Lung microvascular endothelial cell (primary cell): ENCODE measurements at places on chromosomes 11 and 22. TPM values are rescaled to one million over a fixed set of nuclear protein-coding genes. Genes with fewer than 3 reads are reported as not detected.

DNA sequence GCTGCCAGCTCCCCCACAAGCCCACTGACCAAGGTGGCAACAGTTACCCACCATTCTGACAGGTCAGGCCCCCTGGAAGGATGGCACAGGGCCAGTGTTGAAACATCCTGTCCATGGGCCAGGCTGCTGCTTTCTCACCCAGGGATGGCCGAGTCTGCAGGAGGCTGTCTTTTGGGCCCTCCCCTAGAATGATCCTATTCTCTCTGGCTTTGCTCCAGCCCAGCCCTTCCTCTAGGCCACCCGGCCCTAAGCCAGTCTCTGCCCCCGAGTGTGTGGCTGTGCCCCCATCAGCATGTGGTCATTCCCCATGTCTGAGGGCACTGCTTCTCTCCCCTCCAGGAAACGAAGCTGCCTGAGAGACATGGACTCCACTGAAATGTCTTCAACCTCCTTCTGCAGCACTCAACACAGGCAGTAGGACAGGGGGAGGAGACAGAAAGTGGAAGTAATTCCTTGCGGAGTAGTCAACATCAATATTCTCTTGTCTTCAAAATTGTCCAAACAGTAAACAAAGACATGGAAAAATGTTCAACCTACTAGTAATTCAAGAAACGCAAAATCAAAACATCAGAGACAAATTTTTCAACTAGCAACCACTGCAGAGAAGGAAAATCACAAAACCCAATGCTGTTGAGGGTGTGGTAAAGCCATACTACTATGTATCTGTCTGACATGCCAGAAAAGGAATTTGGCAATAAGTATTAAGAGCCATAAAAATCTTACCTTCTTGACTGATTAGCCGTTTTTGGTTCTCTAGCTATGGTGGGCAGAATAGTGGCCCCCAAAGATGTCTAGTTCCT is 5.1 kb upstream of the SCARF2 start:
- no peak for DNase-seq

GRCh38 chr22:44648085-44648820 is 53.8 kb upstream of the PRR5 start:
- no peak for DNase-seq

DNA sequence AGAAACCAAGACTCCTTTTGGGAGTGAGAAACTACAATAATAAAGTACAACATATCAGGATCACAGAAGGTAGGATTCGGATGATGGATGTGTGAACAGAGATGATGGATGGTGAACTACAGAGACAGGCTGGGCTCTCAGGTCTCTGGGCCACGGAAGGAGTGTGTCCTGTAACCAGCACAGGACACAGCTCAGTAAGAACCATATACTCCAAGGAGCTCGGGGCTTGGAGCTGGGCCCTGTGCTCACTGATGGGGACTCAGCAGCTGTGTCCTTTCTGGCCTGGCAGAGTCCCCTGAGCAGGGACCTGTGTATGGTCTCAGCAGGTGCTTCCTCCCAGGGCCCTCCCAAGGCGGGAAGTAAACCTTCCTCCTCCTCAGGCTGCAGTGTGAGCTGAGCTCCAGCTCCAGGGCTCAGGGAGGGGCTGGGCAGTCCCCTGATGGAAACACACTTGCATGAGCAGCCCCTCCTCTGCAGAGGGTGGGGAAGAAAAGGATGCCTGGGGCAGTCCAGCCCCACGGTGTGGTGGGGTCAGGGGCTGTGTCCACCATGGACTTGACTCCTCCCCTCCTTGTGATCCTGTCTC is 39.8 kb upstream of the TOP3B start:
- DNase-seq, result no peak

DNA sequence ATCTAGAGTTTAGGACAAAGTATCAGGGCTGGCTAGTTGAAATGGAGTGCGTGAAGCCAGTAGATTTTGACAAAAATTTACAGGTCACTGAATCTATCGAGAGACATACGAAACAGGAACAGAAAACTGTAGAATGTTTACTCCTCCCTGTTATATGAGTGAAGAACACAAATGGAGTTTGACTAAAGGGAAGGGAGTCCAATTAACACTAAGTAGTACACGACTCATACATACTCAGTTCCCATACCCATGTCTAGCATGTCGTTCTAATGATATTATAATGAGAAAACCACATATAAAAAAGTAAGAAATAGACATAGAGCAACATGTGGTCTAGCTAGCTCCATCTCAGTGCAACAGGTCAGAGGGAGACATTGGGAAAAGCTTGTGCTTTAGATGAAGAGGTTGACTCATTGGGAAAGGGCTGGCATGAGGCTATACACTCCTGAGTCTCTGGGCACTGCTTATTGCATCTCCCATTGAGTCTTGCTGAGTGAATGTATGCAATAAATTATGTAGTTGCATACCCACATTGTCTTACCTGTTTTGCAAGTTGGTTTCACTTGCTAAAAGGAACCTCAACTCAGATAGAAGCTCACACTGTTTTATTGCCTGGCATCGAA is 43.5 kb downstream of the CD44 start:
- DNase-seq, result no peak

- no peak for DNase-seq
These were observed 27.9 kb downstream of the FSHB start for GRCh38 chr11:30258679-30259078.

SLC25A18 gene
- not detected in 2 replicates for total RNA-seq

DNA sequence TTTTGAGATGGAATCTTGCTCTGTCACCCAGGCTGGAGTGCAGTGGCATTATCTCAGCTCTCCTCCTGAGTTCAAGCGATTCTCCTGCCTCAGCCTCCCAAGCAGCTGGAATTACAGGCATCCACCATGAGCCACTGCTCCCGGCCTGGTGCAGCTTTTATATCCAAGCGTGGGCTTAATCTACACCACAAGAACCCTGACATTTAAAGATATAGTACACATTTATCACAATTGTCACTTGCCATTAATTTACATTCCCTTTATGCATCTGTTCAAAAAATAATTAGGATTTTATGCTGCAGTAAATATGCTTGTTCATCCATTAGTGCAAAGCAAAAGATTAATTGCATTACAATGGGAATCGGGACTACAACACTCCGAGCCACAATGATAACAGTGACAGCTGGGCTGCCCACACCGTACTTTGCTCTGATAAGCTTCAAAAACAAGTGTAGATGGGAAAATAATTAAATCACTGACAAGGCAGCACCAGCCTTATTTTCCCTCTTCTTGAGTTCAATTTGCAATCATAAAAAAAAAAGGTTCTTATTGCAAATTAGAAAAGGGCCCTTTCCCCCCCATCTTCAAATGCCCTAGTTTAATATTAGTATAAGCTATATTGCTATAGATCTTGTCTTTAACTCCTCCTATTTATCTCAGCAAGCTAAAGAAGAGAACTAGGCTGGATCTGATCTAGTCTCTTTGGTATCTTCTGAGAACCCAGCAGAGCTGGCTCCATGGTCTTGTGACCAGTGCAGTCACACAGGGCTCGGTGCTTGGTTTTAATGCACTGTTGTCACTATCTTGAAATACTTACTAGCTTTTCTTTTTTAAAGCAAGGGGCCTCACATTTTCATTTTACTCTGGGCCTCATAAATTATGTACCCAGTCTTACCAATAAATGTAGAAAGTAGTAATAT is 206.2 kb upstream of the LRRC4C start:
- no peak for DNase-seq

- no peak for DNase-seq
These were observed 91.6 kb downstream of the ATXN10 start for GRCh38 chr22:45763236-45763624.

GDPD4 gene
- not detected in 2 replicates for total RNA-seq

DDTL gene
- 4.4 and 6.5 TPM in 2 replicates for total RNA-seq
